PC-3 (cell line): ENCODE measurements at places on chromosomes 11 and 22. TPM values are rescaled to one million over a fixed set of nuclear protein-coding genes. Genes with fewer than 3 reads are reported as not detected.

DNA sequence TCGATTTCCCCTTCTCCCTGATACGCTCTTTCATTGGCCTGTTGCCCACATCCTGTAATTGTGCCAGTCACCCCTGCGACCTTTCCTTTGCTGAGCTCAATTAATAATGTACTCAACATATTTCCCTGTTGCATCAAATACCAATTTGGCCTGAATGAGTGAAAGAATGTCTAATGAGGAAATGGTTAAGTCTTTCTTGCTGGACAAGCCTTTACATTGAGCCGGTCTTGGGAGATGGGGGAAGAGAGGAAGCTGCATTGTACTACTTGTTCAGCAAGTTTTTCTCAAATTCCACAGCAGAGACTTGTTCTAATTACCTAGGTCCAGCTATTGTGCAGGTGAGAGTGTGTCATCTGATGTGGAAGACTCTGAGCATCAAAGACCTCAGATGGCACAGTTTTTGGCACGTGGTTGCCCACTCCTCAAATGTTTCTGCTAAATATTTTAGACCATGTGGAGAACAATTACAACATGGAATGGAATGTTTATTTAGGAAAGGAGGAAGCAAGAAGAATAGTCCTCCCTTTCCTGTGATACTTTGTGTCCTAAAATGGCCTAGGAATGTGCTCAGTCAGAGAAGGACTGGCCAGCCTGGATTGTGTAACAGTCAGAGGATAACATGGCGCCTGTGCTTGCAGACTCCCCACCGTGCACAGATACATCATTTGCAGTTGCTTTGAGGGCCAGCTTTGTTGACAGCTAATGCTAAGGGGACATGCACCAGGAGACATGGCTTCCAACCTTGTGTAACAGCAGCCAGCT, 129.5 kb upstream of the E2F8 start:
- DNase-seq, result peak; percentile 74
- H3K27me3 ChIP-seq, result no peaks in the 10 kb centered on the region
- no peak overlapping the region for H3K4me3 ChIP-seq
- H3K36me3 ChIP-seq, result no peaks in the 10 kb centered on the region

GRCh38 chr11:129976328-129976727, 26.3 kb downstream of the PRDM10 start:
- H3K27ac ChIP-seq, result no peak overlapping the region
- H3K36me3 ChIP-seq, result no peaks in the 10 kb centered on the region
- H3K27me3 ChIP-seq, result no peaks in the 10 kb centered on the region
- H3K4me3 ChIP-seq, result no peak overlapping the region

Gene MAJIN
- total RNA-seq, result not detected in 2 replicates

- no peak overlapping the region for H3K27ac ChIP-seq
- no peak for DNase-seq
- H3K36me3 ChIP-seq, result no peaks in the 10 kb centered on the region
- peaks cover 8% of the 10 kb centered on the region for H3K4me1 ChIP-seq
- H3K27me3 ChIP-seq, result no peaks in the 10 kb centered on the region
Measured at GRCh38 chr11:71246559-71246958, 5.8 kb downstream of the SHANK2 start.

Gene TESMIN
- 25.8 and 30.2 TPM in 2 replicates for total RNA-seq

GRCh38 chr22:19868773-19869471, 14.2 kb upstream of the GNB1L start:
- no peak overlapping the region for H3K27ac ChIP-seq
- no peaks in the 10 kb centered on the region for H3K27me3 ChIP-seq
- no peak for DNase-seq
- no peak overlapping the region for H3K4me3 ChIP-seq

DNA sequence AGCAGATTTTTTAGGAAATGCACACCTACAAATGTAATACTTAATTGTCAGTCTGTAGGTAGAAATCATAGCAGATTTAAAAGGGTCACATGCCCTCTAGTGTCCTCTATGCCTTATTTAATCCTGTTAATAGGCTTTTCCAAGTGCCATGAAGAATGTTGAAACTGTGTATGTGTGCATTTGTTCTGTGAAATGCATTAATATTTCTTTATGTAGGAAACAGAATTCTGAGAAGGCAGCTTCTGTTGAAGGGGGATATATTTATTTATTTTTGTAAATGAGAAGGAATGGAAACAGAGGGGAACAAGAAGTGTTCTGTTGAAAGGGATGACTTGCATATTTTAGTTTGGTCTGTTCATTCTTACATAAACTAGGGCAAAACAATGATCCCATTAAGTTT, 51.0 kb downstream of the SVIP start:
- no peak for DNase-seq
- H3K36me3 ChIP-seq, result no peaks in the 10 kb centered on the region
- H3K27me3 ChIP-seq, result peaks cover 30% of the 10 kb centered on the region
- H3K27ac ChIP-seq, result no peak overlapping the region
- no peak overlapping the region for H3K4me3 ChIP-seq
- no peaks in the 10 kb centered on the region for H3K4me1 ChIP-seq

Gene PHF21B
- total RNA-seq, result 0.12 TPM in 1 of 2 replicates, not detected in the other

DNA sequence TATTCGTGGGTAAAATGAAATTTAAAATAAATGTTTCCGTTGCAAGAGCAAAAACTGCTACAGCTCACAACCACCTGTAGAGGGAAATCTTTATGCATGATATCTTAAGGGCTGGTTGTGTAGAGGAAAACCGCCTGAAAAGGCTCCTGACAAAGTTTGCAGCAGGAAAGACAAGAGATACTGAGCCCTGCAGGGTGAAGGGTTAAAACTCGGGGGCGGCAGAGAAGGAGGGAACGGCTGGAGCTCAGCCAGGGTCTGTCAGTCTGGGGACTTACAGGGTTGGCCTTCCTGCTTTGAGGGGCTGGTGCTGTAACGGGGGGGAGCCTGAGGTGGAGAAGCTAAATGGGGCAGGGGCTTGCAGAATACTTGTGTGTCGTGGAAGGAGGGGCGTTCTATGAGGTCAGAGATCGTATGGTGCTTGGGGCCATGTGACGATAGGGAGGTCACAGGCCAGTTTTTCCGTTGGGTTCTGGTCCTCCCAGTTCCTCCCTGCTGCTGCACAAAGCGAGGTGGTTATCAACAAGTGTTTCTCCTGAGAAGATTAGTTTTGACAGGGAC, 122.9 kb upstream of the HSD17B12 start:
- no peak overlapping the region for H3K27ac ChIP-seq
- H3K4me1 ChIP-seq, result no peaks in the 10 kb centered on the region
- H3K4me3 ChIP-seq, result no peak overlapping the region
- peaks cover 92% of the 10 kb centered on the region for H3K27me3 ChIP-seq

GRCh38 chr11:118883368-118884071, at the start of gene CXCR5:
Gene CXCR5, plus strand, starts transcription at chr11:118883892. Its CDS starts 50 bp downstream, at chr11:118883942.
- no peaks in the 10 kb centered on the region for H3K36me3 ChIP-seq
- no peak within 1 kb of the TSS for H3K4me3 ChIP-seq
- H3K27me3 ChIP-seq, result no peaks in the 10 kb centered on the region
- H3K27ac ChIP-seq, result no peak within 1 kb of the TSS
- DNase-seq, result no peak

DNA sequence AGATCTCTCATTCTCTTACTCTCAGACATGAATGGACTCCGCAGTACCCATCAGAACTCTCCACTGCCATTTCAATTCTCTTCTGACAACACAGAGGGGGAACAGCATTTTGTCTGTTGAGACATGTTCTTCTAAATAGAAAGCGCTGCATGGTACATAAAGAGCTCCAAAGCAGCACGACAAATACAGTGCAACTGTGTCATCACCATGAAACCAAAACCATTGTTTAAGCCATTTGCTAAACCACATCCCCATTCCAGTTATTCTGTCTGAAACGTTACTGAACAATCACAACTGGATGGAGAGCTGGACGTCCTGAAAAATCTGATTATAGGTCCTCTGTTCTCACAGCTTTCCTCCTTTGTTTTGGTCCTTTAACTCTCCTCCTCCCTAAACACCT, 17.9 kb upstream of the TENM4 start:
- H3K27ac ChIP-seq, result no peak overlapping the region
- no peak overlapping the region for H3K4me3 ChIP-seq
- no peaks in the 10 kb centered on the region for H3K4me1 ChIP-seq

DNA sequence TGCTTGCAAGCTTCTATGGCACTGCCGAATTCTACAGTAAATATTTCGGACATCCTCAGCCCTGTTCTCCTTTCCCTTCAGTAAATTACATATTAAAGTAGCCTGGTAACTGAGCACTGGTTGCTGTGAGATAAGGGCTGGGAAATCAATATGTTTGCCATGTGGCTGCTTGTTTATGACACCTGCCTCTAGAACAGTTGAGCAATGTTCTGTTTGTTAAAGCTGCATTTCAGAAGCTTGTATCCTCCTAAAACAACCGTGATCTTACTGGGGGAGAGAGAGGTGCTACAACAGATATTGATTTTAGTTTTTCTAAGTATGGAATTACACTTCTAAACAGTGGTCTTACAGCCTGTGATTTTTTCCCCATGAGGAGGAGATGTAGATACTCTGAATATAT, 39.4 kb downstream of the ZBTB16 start:
- no peaks in the 10 kb centered on the region for H3K4me1 ChIP-seq
- peaks cover 93% of the 10 kb centered on the region for H3K27me3 ChIP-seq
- DNase-seq, result no peak
- no peak overlapping the region for H3K4me3 ChIP-seq
- H3K27ac ChIP-seq, result no peak overlapping the region

GRCh38 chr11:61413496-61413895, 16.3 kb downstream of the CPSF7 start:
- DNase-seq, result no peak
- H3K4me3 ChIP-seq, result no peak overlapping the region

Gene MYO7A
- total RNA-seq, result 0.66 and 1.2 TPM in 2 replicates
